ENCODE measurements at places on chromosomes 7 and 10.

DNA sequence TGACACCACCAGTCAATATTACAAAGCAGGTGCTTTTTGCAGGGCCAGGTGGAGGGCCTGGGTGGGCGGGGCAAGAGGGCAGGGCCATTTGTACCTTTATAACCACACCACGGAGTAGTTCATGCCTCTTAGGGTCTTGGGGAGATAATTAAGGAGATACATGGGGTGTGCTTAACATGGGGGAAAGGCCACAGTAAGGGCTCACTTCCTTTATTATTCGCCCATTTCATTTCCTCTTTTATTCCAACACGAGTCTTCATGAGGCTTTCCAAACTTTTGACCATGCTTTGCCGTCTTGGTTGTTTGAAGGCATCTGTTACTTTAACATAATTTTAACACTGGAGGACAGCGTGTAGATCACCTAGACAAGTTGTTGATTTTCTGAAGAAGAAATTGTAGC, 33.3 kb upstream of the LYZL2 start:
- DNase-seq: no peak

DNA sequence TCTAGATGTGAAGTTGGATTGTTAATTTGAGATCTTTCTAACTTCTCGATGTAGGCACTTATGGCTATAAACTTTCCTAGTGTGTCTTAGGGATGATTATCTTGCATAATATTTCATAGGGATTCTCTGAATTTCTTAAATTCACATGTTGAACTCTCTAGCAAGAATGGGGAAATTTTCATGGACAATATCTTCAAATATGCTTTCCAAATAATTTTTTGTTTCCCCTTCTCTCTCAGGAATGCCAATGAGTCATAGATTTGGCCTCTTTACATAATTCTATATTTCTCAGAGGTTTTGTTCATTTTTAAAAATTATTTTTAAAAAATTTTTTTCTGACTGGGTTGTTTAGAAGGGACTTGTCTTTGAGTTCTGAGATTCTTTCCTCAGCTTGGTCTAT, 68.9 kb downstream of the MGAM2 start:
- no peak for DNase-seq

GRCh38 chr7:81300753-81301152, 381.9 kb upstream of the SEMA3C start:
- DNase-seq: no peak

- DNase-seq: no peak
These were observed 24.6 kb upstream of the ANKRD2 start for GRCh38 chr10:97547962-97548361.

DNA sequence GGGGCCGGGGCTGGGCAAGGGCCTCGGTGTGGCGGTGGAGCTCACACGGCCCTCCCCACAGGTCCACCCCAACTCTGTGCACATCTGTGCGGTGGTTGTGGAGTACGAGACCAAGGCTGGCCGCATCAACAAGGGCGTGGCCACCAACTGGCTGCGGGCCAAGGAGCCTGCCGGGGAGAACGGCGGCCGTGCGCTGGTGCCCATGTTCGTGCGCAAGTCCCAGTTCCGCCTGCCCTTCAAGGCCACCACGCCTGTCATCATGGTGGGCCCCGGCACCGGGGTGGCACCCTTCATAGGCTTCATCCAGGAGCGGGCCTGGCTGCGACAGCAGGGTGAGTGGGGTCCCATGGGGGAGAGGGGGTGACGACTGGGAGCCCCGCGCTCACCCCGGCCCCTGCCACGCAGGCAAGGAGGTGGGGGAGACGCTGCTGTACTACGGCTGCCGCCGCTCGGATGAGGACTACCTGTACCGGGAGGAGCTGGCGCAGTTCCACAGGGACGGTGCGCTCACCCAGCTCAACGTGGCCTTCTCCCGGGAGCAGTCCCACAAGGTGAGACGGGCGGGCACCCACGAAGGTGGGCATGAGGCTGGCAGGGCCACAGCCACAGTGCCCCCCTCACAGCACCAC, 8.8 kb downstream of the TMEM120A start:
- no peak for DNase-seq

DNA sequence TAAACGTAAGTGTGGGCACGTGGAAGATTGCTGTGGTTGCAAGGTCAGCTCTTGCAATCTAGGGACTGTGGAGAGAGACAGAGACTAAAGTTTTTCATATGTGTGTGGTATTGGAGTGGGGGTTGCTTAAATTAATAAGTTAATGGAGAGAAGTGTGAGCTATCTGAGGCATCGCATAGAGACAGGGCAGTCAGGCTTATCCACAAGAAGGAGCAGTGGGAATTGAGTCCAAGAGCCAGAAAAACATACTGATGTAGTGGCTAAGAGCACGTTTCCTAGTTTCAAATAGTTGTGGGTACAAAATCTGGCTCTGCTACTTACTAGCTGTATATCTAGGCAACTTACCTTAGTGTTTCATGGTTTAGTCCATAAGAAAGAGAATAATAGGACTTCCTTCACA, 65.8 kb downstream of the SORCS3 start:
- no peak for DNase-seq

DNA sequence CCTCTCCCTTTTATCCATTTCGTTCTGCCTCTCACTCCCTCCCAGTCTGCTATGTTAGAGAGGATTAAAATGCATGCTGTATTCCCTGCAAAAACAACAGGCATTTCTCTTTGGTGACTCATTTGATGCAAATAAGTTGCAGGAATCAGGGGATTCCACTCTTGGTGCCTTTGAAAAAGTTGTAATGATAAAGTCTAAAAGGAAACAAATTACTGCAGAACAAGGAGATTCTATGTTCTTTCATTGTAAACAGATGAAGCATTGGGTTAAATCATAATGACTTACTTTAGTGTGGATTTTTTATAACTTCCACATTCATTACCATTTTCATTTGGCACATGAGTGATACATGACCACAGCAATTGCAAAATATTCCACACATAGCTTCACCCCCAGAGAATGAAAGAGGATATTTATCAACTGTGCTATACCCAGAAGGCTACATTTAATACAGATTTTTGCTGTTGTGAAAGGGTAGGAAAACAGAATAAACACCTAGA, 33.4 kb upstream of the ABLIM1 start:
- DNase-seq: no peak

DNA sequence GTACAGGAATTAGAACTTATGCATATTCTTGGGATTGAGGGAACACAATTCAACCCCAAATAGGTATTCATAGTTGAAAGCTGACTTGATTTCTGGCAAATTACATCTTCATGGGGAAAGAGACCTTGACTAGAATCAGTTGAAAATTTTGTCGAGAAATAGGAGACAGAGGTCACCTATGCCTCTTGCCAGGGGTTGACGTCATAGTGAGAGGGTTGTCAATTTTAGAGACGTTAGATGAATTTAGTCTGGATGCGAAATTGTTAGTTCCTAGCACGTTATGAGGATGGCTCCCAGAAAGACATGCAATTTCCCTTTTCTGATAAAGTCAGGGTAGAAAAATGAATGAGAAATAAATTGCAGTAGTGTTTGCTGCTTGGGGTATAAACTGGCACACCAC, 59.3 kb downstream of the SEC61G start:
- DNase-seq: no peak

Data from stimulated activated naive CD4-positive, alpha-beta T cell (primary cell).